ENCODE measurements at places on chromosomes 12 and 14.

DNA sequence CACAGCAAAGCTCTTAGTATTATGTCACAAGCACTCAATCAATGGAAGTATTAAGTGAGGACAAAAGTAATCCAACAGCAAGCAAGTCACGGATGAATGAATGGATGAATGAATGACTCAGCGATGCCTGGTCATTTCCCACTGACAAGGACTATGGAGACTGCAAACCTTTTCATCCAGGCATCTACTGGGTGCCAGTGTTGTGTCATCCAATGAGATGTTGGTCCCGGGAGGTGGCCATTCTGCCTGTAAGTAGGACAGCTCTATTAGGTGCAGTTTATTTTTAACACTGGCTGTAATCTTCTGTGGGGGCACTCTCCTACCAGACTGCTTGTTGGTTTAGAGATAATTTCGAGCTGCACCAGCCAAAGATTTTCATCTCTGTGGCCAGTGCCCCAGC, 39.4 kb downstream of the STAB2 start:
- no peak for DNase-seq

DNA sequence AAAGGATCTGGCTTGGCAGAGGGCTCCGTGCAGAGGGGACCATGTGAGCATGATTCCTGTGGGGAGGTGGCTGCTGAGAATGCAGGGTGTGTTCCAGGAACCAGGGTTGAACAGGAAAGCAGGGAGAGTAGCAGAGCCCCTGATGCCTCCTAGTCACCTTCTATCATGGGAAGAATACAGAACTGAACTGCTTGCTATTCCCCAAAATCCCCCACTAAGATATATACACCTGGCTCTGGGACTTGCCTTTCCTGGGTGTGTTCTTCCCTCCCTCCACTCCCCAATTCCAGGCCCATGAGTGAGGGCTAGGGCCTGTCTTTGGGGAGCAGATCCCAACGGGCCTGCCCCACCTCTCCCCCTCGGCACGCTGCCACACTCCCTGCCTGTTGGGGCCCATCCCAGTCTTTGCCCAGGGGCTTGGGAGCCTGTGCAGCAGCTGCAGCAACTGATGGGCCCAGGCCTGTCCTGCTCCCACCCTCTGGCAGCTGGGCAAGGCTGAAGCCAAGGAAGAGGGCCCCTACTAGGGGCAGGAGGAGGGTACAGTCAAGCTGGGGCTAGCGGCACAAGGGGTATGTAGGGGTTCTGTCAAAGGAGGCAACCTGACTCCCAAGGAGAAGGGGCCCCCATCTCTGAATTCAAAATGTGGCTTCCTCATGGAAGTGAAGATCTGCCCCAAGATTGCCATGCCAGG, 3.2 kb downstream of the AJUBA start:
- DNase-seq: no peak

DNA sequence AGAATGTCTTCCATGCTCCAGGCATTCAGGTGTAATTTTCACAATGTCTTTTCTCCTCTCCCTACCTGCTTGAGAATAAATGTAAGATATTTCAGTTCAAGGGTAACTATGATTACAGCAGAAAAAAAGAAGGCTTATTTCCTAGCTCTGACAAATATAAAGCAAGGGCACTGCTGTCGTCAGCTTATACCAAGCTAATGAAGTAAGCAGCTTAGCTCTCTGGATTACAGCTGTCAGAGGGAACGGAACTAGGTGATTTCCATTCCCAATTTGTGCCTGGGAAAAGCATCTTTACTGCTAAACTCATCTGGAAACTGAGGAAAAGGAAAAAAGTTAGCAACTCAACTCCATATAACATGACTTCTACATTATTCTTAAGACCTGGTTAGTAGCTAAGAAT, 56.5 kb downstream of the ZFYVE26 start:
- DNase-seq: no peak

DNA sequence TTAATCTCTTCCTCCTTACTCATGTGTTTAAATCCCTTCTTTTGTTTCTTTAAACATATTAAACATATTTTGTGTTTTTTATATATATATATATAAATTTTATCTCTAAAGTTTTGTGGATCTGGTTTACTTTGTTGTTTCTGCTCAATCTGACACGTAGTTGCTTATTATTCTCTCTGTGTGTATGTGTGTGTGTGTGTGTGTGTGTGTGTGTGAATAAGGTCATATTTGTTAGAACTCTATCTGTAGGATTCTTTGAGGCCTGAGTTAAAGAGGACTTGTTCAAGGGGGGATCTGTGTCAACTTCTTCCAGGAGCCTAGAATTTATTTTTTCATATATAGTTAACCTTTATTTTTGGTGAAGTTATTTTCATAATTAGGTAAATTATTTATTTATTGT, 2.7 kb downstream of the GPR65 start:
- no peak for DNase-seq

GRCh38 chr12:43805149-43805859, 813 bp downstream of the TWF1 start:
- peak; percentile 57 for DNase-seq

GRCh38 chr14:105316968-105317510, 2.5 kb downstream of the PACS2 start:
- DNase-seq: no peak

DNA sequence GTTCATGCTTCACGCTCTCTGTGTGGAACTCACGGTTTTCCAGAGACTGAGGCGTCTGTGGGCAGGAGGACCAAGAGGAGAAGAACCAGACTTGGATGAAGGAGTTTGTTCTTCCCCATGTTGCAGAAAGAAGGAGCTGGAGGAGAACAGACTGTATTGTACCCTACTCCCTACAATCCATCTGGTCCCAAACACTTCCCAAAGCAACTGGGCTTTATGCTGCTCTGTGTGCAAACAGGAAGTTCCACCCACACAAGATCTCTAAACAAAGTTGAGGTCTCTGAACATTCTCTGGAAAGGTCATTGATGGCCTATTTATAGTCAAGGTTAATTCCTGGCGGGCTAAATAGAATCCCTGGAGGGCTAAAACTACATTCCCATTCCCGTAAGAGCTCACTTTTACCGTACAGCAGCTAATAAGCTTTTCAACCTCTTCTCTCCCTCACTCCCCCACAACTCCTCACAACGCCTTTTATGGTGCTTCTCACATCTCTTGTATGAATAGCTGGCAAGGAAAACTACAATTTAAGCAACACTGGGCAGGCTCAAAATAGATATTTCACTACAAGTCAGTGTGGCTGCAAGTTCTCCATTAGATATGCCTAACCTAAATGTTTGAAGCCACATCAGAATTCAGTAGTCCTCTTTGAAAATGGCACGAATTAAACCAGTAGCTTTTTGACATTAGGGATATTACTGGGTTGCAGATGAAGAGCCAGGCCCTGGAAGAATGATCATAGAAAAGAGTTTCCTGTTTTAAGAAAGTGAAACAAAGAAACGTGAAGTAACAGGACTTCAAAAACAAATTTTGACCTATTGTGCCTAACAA, at the start of gene A2M:
Gene A2M (minus strand): TSS at position 189 of the 829 bp plus-strand sequence. CDS start 70 bp downstream, at position 119.
- DNase-seq: no peak

DNA sequence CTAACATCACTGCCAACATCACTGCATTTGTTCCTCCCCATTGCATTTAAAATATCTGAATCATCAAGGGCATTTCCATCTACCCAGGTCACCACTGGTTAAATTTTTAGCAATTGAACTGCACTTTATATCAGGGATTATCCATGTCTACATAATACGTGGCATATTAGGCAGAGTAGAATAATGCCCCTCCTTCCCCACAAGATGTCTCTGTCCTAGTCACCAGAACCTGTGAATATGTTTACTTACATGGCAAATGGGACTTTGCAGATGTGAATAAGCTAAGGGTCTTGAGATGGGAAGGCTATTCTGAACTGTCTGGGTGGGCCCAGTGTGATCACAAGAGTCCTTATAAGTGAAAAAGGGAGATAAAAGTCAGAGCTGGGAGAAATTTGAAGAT, 181.7 kb upstream of the ARID2 start:
- peak; percentile 14 for DNase-seq

- DNase-seq: no peak
These were observed 196.7 kb upstream of the PELI2 start for GRCh38 chr14:55921511-55921910.

DNA sequence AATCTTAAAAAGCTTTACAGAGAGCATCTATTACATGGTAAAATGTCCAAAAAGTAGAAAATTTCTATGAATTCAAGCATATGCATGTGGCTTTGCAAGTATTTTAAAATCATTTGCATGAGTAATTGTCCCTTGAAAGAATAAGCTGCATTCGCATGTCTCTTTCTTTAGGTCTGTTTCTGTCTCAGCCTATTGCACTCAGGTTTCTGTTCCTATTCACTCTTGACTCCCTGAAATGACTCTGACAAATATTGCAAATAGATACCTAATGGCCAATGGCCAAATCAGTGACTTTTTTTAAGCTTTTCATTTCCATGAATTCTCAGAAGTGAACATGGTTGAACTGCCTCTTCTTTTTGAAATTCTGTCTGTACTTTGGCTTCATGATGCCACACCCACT, 6.4 kb upstream of the TTC8 start:
- DNase-seq: no peak

GRCh38 chr14:49962621-49963020, 69.7 kb downstream of the ARF6 start:
- no peak for DNase-seq

- DNase-seq: no peak
These were observed 59.7 kb upstream of the NAP1L1 start for GRCh38 chr12:76144245-76144549.

- peak; percentile 61 for DNase-seq
These were observed 478 bp downstream of the RITA1 start for GRCh38 chr12:113186033-113186365.

DNA sequence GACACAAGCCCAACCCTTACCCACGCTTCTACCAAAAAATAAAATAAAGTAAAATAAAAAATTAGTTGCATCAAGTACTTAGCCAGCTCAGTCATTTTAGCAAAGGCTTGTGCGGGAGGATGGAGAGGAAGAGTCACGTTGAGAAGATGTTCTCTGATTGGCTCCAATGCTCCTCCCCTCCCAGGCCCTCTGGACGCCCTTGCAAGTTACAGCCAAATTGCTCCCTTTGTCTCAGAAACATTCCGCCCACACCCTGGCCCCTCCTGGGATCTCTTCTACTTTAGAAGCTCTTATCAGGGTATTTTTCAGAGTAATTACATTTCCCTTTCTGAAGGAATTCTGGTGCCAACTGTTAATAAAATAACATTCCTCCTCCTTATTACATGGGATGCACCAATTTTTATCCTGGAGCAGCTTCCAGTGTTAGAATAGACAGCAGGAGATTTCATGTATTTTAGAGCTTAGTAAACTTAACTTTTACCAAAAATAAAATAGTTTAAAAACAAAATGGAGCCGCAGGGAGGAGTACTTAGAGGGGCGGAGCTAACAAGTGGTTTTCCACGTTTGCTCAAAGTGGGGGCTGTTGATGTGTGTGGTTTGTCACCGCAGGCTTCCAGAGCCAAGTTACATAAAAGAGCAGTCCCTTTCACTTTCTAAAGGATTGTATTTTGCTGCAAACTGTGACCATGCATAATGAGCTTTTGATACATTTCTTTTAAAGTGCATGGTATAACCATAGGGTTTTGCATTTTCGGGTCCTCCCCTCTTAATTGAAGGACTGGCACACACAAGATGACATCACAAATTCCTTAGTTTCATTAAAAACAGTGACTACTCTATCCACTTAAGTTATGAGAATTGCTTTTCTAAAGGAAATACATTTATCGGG, 71.7 kb upstream of the RAP1B start:
- no peak for DNase-seq

- DNase-seq: peak; percentile 82
These were observed 412.6 kb upstream of the SOX5 start for GRCh38 chr12:24361877-24362580.

GRCh38 chr12:89162589-89163261, 189.6 kb downstream of the DUSP6 start:
- DNase-seq: peak; percentile 6

DNA sequence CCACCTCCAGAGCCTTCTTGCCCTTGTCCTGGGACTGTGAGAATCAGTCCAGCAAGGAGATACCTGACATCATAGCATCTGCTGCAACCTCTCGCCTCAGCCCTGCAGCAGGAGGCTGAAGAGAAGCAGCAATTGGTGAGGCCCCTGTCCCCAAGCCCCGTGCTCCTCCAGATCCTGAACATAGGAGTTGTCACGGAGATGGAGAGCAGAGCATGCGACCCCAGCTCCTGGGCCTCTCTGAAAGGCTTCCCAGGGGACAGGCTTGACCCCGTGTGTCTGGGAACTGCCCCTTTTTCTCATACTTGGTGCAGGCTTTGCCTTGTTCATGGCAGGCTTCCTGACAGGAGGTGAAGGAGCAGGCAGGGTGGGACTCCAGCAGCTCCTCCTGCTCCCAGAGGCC, 127.7 kb upstream of the PZP start:
- DNase-seq: no peak

GRCh38 chr14:100271247-100271939, 32.4 kb downstream of the YY1 start:
- DNase-seq: peak; percentile 56

DNA sequence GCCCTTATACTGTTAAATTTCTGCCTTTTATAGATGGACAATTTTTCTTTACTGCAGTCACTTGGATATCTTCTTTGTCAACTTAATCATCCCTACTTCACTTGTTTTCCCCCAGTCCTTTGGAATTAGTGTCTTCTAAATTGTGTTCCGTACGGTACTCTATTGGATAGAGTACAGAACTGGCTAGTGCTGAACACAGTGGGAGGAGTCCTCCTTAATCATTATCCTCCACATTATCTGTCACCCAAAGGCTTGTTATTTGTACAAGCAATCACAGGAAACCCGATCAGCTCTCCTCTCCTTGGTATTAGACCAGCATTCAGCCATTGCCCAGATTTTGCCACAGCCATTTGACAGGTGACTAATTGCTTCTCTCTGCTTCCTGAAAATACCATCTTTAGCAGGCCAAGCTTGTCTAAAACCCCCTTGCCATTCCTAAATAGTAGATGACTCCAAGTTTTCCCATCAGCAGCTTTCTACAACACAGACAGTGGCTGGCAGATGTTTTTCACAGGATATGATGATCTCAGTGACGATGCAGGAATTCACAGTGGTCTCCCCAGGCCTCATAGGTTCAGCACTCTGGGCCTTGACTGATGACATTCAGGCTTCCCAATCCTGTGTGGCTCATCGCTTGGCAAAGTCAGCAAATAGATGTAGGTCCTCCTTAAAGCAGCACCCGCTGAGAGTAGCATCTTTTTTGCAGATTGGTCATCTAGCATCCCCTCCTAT, 216.0 kb upstream of the RGS6 start:
- no peak for DNase-seq

- DNase-seq: no peak
These were observed 133.7 kb downstream of the BRMS1L start for GRCh38 chr14:35959835-35960234.

- DNase-seq: no peak
These were observed 230.8 kb downstream of the NUAK1 start for GRCh38 chr12:105907982-105908381.

- no peak for DNase-seq
These were observed 16.9 kb downstream of the FZD10 start for GRCh38 chr12:130179191-130179590.

GRCh38 chr14:99724196-99724891, 40.2 kb downstream of the CYP46A1 start:
- no peak for DNase-seq

GRCh38 chr14:92635031-92635430, 113.4 kb downstream of the LGMN start:
- no peak for DNase-seq

- peak; percentile 12 for DNase-seq
These were observed 176.2 kb upstream of the PDZRN4 start for GRCh38 chr12:41011939-41012338.

- no peak for DNase-seq
These were observed 4.1 kb upstream of the RBM19 start for GRCh38 chr12:113970211-113970610.

GRCh38 chr12:72836194-72836593, 564.0 kb downstream of the TRHDE start:
- DNase-seq: no peak

GRCh38 chr12:92445253-92446082, 257.3 kb upstream of the PLEKHG7 start:
- DNase-seq: peak; percentile 89

Measured in NAMALWA (cell line).